ENCODE measurements at places on chromosomes 4 and X.

GRCh38 chrX:108299101-108299591, 139.1 kb downstream of the COL4A6 start:
- no peak for DNase-seq

DNA sequence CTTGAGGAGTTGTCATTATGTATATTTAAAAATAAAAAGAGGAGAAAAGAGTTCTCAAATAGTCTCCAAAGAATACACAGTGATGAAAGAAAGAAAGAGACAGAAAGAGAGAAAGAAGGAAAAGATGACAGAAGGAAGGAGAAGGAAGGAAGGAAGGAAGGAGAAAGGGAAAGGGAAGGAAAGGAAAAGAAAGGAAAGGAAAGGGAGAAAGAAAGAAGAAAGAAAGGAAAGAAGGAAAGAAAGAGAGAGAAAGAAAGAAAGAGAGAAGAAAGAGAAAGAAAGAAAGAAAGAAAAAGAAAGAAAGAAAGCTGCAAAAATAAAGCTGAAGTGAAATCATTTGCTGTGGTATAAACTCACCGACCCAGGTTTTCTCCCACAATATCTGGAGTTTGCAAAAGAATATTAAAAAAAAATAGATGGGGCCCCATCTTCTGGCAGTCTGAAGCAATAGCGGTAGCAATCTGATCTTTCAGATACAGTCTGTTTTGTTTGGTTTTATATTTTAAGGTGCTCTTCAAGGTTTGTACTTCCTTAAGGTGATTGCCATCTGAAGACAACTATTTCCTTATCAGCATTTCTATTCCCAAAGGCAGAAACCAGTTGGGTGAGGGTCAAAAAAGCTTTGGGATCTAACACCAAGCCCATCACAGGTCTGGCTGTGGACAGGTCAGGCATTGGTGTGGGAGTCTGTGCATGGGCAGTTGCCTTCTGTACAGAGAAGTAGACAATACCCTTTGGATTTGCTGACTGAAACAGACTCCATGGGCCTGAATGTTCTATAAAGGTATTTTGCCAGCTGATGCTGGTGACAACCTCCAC, 160.4 kb downstream of the CPEB2 start:
- DNase-seq, result no peak

- no peak for DNase-seq
Observed at GRCh38 chr4:123255971-123256370, 140.6 kb upstream of the SPRY1 start.

DNA sequence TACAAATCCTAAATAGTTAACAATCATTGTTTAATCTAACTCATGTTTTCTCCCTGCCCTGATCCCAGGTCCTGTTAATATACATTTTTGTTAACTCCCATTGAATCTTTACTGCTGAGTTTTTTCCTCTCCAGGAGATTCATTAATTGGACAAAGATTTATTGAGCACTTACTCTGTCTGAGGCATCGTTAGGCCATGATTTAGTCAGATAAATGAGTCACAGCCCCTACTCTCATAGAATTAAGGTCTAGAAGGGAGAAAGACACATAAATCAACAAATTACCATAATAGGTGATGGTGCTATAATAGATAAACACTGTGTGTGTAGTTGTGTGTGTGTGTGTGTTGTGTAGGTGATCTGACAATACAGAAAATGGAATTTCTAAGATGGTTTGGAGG, 112.5 kb downstream of the MAPK10 start:
- no peak for DNase-seq

- no peak for DNase-seq
Observed at GRCh38 chr4:122705009-122705408, 27.5 kb upstream of the BBS12 start.

GRCh38 chr4:3709846-3710441, 56.2 kb upstream of the ADRA2C start:
- no peak for DNase-seq

DNA sequence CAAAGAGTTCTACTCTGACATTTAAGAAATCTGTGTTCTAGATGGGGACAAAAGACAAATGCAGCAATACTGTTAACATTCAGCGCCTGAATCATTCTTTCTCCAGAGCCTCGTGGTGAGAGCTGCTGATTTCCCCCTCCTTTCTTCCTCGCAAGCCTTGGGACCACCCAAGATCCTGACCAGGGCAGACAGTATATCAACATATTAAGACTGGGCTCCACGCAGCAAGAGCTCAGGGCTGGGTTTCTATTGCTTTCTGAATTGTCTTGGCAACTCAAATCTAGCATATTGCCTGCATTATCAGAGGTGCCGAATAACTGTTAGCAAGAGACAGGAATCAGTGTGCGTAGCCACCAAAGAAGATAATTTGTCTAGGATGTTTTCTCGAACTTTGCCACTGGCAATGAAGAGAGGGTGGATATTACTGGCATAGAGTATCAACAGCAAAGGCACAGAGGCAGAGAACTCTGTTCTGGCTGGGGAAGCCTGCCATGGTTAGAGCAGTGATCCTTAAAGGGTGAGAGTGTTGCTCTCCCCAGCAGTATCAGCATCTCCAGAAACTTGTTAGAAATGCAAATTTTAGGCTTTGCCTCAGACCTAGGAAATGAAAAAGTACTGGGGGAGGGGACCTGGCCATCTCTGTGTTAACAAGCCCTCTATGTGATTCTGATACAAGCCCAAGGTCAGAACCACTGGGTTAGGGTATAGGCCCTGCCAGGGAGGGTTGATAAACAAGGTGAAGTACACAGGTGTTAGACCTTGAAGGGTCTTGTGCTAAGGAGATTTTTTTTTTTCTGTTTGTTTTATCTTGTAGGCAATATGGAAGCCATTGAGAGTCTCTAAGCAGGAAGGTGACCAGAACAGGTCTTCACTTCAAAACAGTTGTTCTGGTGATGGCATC, 46.2 kb upstream of the MID1IP1 start:
- DNase-seq, result no peak

DNA sequence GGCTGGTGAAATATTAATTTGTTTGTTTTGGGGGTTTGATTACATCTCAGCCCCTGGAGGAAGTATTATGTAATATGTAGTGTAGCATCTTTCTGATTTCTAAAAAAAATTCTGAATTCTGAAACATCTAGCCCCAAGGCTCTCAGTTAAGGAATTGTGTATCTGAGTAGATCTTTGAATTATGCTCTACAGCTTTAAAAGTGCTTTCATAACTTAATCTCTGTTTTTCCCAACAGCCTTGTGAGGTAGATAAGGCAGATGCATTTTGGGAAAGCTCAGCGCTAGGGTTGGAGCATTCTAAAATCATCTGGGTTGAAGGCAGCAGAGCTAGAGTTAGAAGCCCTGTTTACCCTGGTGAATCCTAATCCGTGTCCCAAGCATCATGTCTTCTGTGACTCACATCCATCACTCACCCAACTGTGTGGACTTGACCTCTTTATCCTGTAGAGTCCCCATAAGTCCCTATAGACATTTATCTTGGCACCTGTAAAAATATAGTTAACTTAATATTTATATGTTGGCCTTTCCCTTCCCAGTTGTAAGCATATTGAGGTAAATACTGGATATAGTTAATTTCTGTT, 49.8 kb downstream of the FNIP2 start:
- no peak for DNase-seq

GRCh38 chr4:106494066-106494465, 125.5 kb upstream of the GIMD1 start:
- DNase-seq, result no peak

- no peak for DNase-seq
Observed at GRCh38 chr4:41693629-41694028, 54.9 kb downstream of the PHOX2B start.

DNA sequence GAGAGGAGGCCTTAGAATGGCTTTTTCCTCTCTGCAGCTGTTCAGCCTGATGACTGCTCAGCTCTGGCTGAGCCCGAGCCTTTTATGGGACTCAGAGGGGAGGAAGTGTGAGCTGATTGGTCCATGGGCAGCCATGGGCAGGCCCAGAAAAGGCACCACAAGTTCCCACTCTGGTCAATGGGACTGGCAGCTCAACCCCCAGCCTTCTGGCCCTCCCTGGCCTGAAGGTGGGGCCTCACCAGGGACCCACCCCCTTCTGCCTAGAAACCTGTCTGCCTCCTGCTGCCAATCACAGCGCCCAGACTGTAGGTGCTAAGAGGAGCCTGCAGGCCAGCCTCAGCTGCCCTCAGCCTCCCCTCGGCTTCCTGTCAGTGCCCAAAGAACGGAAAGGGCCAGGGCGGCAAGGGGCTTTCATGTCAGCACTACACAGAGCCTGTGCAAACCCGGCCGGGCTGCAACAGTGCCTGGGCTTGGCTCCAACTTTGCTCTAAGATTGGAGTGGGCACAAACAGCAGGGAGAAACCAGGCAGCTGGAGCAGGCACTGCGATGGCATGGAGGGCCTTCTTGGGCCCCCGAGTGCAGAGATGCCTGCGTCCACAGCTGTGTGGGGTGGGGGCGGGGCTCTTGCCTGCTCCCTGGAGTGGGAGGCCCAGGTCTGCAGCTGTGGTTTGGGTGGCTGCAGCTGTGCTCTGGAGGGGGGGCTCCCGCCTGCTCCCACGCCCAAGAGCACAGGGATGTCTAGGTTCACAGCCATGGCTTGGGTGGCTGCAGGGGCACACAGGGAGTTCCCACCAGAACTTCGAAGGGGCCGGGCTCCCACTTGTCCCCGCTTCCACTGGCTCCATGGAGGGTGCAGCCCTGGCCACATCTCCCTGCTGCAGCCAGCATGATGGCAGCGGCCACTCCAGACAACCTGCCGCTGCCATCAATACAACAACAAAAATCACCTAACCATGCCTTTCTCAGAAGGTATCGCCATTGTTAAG, 92.6 kb downstream of the NXF2 start:
- no peak for DNase-seq

All from left colon (tissue), 2 donors.